ENCODE measurements at places on chromosomes 7 and 10. TPM values are rescaled to one million over a fixed set of nuclear protein-coding genes. Genes with fewer than 3 reads are reported as not detected.

- no peak for DNase-seq
Measured at GRCh38 chr10:35412003-35412723, 75.9 kb downstream of the CCNY start.

- no peak for DNase-seq
Measured at GRCh38 chr10:82335831-82336230, 460.8 kb downstream of the NRG3 start.

DNA sequence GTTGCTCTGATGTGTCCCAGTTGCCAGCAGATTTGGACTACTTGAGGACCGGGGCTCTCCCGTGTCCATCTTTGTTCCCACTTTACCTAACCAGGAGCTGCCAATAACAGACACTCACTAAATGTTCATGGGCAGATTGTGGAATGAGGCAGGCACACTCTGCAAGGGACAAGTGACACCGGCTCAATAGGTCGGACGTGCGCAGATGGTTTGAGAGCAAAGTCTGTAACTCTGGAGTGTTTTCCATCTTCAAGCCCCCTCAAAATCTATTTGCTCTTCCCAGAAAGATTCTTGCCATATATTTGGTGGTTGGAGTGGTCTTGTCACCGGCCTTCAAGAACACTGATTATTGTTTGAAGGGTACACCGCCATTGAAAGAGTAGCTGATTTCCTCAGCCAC lies 47.2 kb downstream of the THNSL1 start:
- no peak for DNase-seq

- no peak for DNase-seq
Measured at GRCh38 chr10:5040010-5040673, 36.5 kb upstream of the AKR1C2 start.

DNA sequence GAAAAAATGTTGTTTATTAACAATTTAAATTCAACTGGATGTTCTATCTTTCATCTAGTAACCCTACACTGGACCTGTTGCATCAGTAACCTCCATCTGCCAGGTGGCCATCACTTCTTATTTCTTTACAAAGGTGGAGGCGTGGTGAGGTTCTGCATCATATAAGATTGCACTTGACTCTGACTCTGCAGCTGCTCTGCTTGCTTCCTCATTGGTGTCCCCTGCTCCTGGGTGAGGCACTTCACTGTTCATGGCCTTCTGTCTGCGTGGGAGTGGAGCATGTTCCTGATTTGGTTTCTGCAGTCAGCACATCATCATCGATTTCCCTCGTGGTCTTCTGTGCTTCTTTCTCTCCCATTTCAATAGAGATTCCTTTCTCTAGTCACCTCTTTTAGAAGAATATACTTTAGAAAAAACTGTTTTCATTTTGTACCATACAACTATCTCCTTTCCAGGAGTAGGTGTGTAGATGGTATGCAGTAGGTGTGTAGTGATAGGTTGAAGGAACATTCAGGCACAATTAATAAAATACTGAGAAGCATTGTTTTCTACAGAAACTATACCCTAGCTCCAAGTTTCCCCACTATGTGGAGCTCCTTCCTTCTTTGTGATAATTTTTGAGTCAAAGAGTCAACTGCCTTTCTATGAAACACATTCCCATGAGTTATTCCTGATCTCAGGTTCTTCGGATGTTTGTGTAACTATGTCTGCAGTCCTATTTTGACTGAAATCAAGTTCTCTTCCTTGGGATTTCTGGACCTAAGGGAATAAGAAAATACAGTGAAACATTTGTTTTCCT lies 231.7 kb upstream of the CNTNAP2 start:
- no peak for DNase-seq

DNA sequence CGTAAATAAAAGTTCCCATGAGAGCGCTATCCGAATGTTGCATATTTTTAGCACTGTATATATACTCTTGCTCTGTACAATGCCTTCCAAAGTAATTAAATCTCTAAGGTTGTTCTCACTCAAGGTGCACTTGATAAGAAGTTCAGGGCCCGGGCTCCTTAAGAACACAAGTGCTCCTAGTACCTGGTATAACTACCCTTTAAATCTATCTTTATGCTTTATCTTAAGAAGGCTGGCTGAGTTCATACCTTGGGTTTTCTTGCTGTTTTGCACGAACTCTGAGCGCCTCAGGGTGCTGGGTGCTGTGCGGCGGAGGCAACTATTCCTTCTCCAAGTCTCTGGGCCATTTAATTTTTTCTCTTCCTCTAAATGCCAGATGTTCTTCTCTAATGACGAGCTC lies 80.4 kb downstream of the DNMBP start:
- no peak for DNase-seq

- DNase-seq, result no peak
Measured at GRCh38 chr10:57694956-57695608, 572.6 kb downstream of the IPMK start.

DNA sequence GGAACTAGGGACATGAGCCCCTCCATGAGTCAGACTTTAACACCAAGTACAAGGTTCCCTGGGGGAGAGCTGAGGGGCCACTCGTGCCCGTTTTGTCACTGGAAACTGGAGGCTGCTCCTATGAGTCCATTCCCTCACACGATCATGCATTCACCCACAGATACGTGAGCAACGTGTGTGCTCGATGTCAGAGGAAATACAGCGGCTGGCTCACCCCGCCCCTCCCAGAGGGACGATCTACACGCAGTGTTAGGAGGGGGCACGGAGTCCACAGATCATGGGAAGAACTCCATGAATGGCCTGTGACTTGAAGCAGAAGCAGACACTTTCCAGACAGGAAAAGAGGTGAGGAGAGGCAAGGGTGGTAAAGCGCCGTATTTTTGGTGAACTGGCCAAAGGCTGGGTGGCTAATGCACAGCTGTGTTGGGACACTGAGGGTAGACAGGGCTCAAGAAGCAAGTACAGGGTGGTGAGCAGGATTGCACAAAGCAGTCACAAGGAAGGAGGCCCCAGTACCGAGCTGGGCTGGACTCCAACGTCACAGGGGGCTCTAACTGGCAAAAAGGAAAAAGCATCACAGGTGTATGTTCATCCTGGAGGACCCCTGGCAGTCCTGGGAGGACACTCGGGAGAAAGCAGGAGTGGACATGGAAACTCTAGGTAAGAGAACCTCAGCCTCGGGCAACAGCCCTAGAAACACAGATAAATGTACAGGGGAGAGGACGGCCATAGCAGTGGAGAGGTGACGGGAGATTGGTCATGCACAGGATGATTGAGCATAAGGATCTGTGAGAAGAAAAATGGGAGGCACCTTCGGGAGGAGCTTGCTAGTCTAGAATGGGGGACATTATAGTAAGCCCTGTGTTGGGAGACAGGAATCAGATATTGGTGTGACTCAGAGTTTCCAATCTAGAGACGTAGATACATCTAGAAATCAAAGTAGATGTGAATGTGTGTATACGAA lies 41.2 kb downstream of the TNS3 start:
- DNase-seq, result no peak

Gene VTI1A
- total RNA-seq, result 32.5 TPM

Gene ZFAND4
- 17.1 TPM for total RNA-seq
